ENCODE measurements at places on chromosomes 1 and 21.

GRCh38 chr1:207754974-207755700 lies 3.3 kb downstream of the CD46 start:
- no peak for DNase-seq

DNA sequence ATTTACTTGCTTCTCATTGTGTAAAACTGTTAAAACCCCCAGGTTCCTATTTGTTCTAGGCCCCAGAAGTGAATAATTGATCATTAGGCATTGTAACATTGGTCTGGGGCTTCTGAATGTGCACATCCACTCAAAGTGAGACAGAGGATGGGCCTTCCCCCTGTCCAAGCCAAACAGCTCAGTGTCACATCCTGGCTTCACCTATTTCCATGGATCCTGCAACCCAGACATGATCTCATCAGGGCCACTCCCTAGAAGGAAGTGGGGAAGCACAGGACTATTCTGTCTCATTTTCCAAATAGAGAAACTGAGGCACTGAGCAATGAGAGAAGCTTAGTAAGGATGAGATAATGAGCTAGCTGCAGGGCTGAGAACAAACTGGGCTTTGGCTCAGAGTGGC lies 47.4 kb upstream of the TSPAN2 start:
- DNase-seq = no peak

DNA sequence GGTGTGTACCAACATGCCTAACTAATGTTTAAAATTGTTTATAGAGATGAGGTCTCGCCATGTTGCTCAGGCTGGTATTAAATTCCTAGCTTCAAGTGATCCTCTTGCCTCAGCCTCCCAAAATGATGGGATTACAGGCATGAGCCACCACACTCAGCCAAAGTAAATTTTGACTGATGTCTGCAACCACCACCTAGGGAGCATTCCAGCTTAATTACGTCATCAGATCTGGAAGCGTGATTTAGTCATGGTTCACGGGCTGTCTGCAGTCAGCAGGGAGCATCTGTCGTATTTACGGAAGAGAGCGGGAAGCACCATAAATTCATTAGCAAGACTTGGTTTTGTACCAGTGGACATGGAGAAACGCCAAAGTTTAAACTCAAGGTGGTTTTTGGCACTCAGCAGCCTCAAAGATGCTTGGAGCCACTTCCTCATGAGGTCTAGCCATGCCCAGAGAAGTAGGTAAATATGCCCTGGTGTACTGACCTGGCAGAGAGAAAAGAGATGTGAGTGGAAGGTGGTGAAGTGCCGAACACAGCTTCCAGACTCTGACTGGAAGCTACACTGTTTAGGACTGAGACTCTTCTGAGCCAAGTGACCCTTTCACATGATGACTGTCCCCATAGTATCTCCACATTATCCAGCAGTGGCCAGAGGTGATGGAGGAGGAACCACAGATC lies 60.8 kb upstream of the SLC35F3 start:
- DNase-seq = no peak

- DNase-seq = no peak
These were observed 1160.8 kb upstream of the B3GALT2 start for GRCh38 chr1:194347200-194347599.

GRCh38 chr1:117803318-117803717 lies 126.1 kb downstream of the GDAP2 start:
- no peak for DNase-seq

- no peak for DNase-seq
These were observed 172.8 kb downstream of the ST6GALNAC3 start for GRCh38 chr1:76247261-76247852.

DNA sequence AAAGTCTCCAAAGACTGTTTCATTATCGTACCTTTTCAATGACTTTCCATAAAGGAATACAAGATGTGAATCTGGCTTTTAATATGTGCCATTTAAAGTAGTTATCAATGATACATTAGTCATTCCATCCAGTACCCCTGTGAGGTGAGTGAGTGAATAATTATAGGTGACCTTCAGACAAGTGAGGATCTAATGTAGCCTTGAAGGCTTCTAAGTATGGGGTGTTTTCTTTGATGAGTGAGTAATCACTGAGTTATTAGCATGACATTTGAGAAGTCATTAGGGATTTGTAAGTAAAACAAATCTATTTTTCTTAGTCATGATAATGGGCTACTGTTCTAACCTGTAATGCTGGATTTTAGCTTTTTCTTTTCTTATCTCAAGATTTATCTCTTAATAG lies 831.4 kb downstream of the ADGRL2 start:
- DNase-seq = no peak

DNA sequence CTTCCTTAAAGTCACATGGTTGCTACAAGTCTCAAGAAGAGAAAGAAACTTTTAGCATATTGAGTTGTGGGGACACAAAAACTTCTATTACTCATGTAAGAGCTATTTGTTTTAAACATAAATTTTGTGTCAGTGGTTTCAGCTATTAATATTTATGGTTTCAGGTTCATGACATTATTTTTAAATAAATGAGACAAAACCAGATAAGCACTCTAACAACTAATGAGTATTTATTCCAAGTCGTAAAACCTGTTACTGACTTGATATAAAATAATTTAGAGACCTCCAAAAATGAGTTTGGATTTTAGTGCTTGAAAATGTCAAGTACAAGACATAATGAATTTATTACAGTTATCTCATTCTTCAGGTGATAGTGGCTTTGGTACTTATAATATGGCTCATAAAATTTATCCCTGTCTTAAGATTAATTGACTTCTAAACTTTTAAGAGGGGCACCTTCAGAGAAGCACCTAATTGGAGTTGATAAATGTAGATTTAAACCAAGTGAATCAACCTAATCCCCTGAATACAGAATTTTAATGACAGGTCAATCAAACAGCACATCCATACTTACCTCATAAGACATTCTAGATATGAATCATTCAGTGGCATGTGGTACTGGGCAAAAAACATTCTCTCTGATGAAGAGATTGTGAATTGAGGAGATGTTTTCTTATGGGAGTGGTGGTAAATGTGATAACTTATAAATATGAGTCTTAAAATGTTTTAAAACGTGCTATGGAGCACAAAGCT lies 167.7 kb upstream of the PTGFR start:
- DNase-seq = no peak

All from right lobe of liver (tissue), 6 donors.